Lower lobe of right lung (tissue), 2 donors: ENCODE measurements at places on chromosomes 1 and 21.

DNA sequence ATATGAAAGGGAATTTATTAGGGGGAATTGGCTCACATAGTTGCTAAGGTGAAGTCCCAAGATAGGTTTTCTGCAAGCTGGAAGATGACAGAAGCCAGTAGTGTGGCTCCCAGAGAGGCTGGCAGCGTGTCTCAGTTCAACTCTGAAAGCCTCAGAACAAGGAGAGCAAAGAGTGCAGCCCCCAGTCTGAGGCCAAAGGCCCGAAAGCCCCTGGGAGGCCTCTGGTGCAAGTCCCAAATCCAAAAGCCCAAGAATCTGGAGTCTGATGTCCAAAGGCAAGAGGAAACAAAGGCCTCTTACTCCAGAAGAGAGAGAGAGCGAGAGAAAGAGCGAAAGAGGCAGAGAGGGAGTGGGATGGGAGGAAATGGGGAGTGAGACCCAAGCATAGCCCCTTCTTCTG, 18.3 kb downstream of the KCNA2 start:
- no peak for DNase-seq

GRCh38 chr21:46171585-46171984, 12.7 kb downstream of the SPATC1L start:
- no peak for DNase-seq

DNA sequence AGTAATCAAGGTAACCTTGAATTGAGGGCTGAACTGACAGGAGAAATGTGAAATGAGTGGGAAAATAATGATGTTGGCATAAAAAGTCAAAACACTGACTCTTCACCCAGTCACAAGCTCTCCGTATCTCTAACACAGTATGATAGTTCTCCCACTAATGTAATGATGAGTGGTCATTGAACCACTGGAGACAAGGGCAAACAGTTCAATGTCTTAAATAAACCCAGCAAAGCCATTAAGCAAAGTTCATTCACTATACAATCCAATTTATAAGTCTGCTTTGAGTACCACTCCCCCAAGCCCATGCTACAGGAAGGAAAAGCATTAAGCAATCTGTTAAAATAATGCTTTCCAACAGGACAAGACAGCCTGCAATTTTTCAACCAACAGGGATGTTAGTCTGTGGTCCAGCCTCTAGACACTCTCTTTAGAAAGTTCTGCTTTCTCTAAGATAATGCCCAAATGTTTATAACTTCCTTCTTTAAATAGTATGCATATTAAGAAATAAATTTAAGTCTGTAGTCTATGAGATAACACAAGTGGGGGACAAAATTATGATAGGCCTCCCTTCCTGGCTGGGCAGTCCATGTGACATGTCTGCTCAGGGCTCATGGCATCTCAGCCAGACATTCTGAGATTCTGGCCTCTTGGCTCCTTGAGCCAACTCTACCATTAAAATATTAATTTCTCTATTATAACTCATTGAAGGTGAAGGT, 25.5 kb upstream of the DDAH1 start:
- no peak for DNase-seq

GRCh38 chr1:219875860-219876259, 52.5 kb downstream of the SLC30A10 start:
- no peak for DNase-seq

GRCh38 chr1:226949401-226949800, 9.3 kb downstream of the COQ8A start:
- DNase-seq = no peak

GRCh38 chr1:86939406-86939805, 25.0 kb downstream of the HS2ST1 start:
- DNase-seq = no peak
